Esophagus squamous epithelium (tissue), 5 donors: ENCODE measurements at places on chromosomes 6 and 20.

GRCh38 chr6:113331021-113331420 lies 526.1 kb upstream of the MARCKS start:
- H3K36me3 ChIP-seq, result no peaks in the 10 kb centered on the region
- H3K27ac ChIP-seq, result no peak overlapping the region
- no peak for DNase-seq
- H3K4me1 ChIP-seq, result no peaks in the 10 kb centered on the region
- no peak overlapping the region for H3K4me3 ChIP-seq
- no peaks in the 10 kb centered on the region for H3K27me3 ChIP-seq

DNA sequence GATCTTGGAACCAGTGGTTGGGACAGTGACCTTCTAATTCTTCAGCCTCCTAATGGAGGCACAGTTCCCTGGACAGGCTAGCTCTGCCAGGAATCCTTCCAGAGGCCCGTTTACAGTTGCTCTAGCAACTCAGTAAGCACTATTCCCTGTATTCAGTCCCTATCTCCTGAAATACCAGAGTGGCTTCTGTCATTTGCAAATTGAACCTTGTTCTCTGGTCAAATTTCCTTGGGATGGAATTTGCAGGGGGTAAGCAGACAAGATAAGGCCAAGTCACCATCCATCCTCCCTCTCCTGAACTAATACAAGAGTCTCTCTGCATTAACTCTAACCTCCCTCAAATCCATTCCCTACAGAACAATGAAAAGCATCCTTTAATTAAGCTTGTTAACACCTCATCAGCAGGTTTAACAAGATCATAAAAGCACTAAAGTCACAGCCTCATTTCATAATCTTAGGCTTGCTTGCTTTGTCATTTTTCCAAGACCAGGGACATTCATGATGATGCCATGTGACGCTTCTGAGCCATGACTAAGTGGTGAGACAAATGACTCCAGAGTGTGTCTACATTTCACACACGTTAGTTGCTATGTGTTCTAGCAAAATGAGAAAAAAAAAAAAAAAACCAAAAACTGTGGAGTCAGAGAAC lies 37.1 kb downstream of the SLC22A23 start:
- no peak overlapping the region for H3K4me3 ChIP-seq
- H3K27ac ChIP-seq, result peak overlapping the region; percentile 77
- H3K4me1 ChIP-seq, result peaks cover 44% of the 10 kb centered on the region
- no peaks in the 10 kb centered on the region for H3K27me3 ChIP-seq

- DNase-seq, result no peak
- no peak overlapping the region for H3K27ac ChIP-seq
- no peaks in the 10 kb centered on the region for H3K27me3 ChIP-seq
- H3K4me1 ChIP-seq, result no peaks in the 10 kb centered on the region
These were observed 17.9 kb upstream of the PDE10A start for GRCh38 chr6:165680975-165681374.

DNA sequence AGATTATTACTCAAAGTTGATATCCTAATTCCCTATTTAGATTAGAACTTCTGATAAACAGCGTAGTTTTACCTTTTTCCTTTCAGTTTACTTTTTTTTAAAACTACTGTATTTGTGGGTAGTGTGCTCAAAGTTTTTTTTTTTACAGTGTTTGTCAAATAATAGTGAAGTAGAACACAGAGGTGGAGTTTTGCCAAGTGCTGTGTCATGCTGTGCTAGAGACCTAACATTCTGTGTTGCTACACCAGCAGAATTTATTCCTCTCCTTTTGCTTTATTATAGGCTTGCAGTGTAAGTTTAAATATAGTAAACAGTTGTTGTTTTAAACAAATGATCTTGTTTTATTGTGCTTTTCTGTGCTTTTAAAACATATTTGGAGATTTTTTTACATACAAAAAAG lies 125.4 kb downstream of the HIVEP1 start:
- peaks cover 5% of the 10 kb centered on the region for H3K36me3 ChIP-seq
- H3K4me1 ChIP-seq, result peaks cover 18% of the 10 kb centered on the region
- H3K27me3 ChIP-seq, result no peaks in the 10 kb centered on the region

GRCh38 chr6:35603326-35604202 lies 85.2 kb downstream of the FKBP5 start:
- H3K27me3 ChIP-seq, result no peaks in the 10 kb centered on the region
- H3K36me3 ChIP-seq, result peaks cover 43% of the 10 kb centered on the region
- no peak overlapping the region for H3K4me3 ChIP-seq
- peaks cover 94% of the 10 kb centered on the region for H3K4me1 ChIP-seq
- no peak for DNase-seq
- peak overlapping the region; percentile 93 for H3K27ac ChIP-seq

DNA sequence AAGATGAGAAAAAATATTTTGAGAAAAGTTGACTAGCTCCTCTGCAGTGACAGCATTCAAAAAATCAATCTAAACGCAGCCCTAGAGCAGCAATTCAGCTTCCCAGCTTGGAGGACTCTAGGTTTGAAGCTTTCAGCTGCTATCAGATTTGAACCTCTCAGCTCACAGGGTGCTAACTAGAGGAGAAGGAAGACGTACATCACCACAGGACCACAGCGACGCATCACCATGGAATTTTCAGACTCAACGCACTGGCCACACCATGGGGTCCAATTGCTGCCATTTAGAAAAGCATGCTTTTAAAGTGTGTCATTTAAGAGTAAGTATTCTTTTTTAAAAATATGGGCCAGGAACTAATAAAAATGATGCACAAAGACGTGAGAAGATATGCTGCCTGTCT lies 45.0 kb upstream of the FUCA2 start:
- no peak overlapping the region for H3K27ac ChIP-seq
- no peaks in the 10 kb centered on the region for H3K4me1 ChIP-seq
- H3K36me3 ChIP-seq, result no peaks in the 10 kb centered on the region
- H3K27me3 ChIP-seq, result no peaks in the 10 kb centered on the region
- H3K4me3 ChIP-seq, result no peak overlapping the region

GRCh38 chr20:42260184-42260583 lies 642.0 kb upstream of the CHD6 start:
- no peak for DNase-seq
- H3K4me3 ChIP-seq, result no peak overlapping the region
- no peaks in the 10 kb centered on the region for H3K36me3 ChIP-seq
- H3K27me3 ChIP-seq, result no peaks in the 10 kb centered on the region
- H3K4me1 ChIP-seq, result no peaks in the 10 kb centered on the region
- H3K27ac ChIP-seq, result no peak overlapping the region

- DNase-seq, result no peak
- no peaks in the 10 kb centered on the region for H3K4me1 ChIP-seq
- H3K27me3 ChIP-seq, result no peaks in the 10 kb centered on the region
- no peak overlapping the region for H3K27ac ChIP-seq
- H3K36me3 ChIP-seq, result no peaks in the 10 kb centered on the region
- no peak overlapping the region for H3K4me3 ChIP-seq
These were observed 10.5 kb downstream of the RAE1 start for GRCh38 chr20:57361517-57361916.

DNA sequence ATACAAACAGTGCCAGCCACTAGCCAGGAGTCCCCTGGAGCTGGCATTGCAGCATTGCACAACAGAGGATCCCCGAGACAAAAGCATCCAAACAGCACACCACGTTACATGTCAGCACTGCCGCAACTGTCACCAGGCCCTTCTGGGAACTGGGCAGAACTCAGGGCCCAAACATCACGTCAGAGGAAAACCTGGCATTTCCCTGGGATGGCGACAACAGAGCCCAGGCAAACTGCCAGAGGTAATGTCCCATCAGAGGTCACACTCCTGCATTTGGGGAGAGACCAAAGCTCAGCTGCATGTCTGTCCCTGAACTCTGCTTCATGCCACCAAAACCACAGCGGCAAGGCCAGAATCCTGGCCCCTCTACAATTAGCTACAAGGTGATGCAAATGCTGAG lies 36.3 kb downstream of the PPP1R3G start:
- H3K4me1 ChIP-seq, result peaks cover 6% of the 10 kb centered on the region
- no peak for DNase-seq
- no peaks in the 10 kb centered on the region for H3K36me3 ChIP-seq
- H3K27me3 ChIP-seq, result no peaks in the 10 kb centered on the region
- no peak overlapping the region for H3K27ac ChIP-seq

DNA sequence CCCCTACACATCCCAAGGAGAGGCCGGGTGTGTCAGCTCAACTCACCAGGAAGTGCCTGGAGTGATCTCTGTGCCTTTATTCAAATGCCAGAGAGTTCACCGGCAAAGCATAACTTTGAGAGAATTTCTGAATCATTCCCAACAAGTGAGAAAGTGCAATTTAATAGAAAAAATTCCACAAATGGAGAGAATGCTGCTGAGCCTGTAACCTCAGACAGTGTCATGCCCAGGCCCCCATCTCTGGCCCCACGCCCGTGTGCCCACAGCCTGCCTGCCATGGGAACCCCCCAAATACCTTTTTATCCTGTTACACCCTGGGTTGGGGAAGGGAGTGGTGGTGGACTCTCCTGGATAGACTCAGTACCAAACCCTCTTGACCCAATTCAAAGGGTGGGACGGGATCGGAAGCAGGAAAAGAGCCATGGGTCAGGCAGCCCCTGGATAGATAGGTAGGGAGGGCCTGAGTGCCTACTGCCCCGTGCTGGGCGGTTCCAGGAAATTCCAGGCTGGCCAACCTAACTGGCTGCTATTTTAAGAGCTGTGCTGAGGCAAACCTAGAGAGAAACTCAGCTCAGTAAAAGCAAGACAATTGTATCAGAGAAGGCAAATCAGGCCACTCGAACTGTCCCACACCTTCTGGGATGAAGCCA lies 179.0 kb upstream of the FOXA2 start:
- H3K27me3 ChIP-seq, result no peaks in the 10 kb centered on the region
- H3K27ac ChIP-seq, result peak overlapping the region; percentile 94
- no peak overlapping the region for H3K4me3 ChIP-seq
- DNase-seq, result no peak
- H3K36me3 ChIP-seq, result no peaks in the 10 kb centered on the region

DNA sequence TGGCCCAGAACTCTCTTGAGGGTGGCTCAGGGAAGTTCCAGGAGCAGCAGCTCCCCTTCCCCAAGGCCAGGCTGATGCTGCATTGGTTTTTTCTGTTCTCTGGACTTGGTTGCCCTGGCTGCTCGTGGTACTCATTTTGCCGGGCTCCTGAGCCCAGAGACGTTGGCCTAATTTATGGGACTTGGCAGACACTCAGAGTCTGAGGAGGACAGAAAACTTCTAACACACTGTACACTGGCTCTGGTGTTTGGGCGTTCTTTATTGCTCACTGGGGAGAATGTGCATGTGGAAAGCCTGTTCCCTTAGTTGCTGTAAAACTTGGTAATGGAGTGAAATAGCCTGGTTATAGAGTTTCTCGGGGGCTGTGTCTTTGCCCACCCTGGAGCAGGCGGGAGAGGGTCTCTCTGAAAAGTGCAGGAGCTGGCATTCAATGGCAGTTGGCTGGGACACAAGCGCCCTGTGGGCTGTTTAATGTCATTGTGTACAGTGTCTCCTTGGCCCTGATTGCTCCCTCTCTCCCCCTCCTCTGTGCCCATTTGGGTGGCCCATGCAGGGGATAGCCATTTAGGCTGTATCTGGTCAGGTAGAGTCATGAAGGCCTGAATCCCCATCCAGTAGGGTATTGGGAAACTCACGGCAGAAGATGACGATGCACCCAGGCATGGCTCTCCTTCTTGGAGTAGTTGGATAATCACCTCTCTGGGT lies 109.3 kb downstream of the CDC5L start:
- no peaks in the 10 kb centered on the region for H3K36me3 ChIP-seq
- no peaks in the 10 kb centered on the region for H3K27me3 ChIP-seq
- no peaks in the 10 kb centered on the region for H3K4me1 ChIP-seq
- no peak for DNase-seq
- H3K27ac ChIP-seq, result no peak overlapping the region
- H3K4me3 ChIP-seq, result no peak overlapping the region

DNA sequence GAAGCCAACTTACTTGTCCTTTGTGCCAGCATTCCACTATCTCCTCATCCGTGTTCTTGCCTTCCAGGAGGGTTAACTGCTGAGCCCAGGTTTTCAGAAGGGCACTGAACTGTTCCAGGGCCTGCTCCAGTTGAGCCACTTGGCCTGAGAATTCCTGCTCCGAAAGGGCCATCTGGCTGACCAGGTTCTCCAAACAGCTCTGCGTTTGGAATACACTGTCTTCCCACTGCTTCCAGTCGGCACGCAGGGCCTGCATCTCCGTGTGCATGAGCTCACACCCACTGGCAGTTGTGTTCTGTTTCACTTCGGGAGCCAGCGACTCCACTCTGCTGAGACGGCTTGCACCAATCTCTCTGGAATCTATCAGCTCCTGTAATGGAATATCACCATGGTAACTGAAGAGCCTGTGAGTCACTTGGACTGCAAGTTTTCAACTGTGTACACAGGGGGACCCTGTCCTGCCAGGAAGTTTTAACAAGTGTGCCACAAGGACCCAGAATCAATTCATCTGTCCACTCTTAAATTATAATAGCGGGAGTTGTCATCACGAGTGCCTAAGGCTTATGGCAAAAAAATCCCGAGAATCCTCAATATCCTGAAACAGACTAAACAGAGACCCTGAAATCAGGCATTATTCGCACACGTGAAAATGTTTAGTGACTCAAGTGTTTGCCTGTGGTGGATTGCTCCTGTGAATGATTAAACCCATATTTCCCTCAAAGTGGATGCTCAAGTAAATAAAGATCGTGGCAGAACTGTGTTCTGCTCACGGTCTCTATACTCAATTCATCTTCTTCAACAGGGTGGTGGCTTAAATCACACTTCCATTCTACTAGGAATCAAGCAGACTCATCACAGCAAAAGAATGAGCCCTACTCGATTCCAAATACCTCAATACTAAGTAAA lies 255.9 kb downstream of the SYNE1 start:
- H3K4me3 ChIP-seq, result peak overlapping the region; percentile 69
- H3K36me3 ChIP-seq, result no peaks in the 10 kb centered on the region
- no peak for DNase-seq
- H3K27me3 ChIP-seq, result no peaks in the 10 kb centered on the region

GRCh38 chr6:73107016-73107415 lies 118.3 kb downstream of the KHDC1L start:
- H3K36me3 ChIP-seq, result no peaks in the 10 kb centered on the region
- no peak for DNase-seq
- no peaks in the 10 kb centered on the region for H3K27me3 ChIP-seq
- H3K4me1 ChIP-seq, result no peaks in the 10 kb centered on the region

DNA sequence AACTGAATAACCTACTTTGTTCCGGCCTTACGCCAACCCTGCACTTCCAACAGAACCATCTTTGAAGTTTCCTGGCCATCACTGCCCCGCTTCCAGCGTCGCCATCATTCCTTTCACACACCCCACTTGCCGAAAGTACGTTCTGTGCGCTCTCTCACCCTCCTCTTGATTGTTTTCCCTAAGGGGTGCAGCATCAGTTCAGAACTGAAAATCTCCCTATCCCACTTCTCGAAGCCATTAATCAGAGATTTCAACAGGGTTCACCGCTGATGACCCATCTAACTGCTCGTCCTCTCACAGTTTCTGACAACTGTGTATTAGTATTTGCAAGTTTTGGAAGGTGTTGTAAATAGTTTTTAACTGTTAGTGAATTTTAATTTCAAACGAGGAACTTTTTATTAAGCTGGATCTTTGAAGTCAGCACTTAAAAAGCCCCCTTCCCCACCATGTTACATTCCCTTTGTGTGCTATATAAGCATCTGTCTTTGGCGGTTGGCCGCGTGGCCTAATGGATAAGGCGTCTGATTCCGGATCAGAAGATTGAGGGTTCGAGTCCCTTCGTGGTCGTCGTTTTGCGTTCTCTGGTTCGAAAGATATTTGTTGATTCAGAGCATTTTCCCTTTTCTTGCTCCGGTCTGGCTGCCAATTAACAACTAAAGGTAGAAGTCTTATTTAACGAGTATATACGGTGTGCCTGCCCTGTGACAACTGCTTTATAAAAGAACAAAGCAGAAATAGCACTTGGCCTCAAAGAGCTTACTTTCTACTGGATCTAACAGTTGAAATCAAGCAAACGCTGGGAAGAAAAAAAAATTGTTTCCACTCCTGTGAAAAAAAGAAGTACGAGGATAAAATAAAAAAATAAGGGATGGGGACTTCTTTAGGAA lies 42.6 kb downstream of the TRIM27 start:
- peak overlapping the region; percentile 66 for H3K4me3 ChIP-seq
- H3K36me3 ChIP-seq, result no peaks in the 10 kb centered on the region
- H3K27ac ChIP-seq, result peak overlapping the region; percentile 56
- H3K27me3 ChIP-seq, result no peaks in the 10 kb centered on the region
